ENCODE measurements at places on chromosomes 1 and 21.

- no peak for DNase-seq
These were observed 20.9 kb downstream of the NTMT2 start for GRCh38 chr1:170166518-170167180.

DNA sequence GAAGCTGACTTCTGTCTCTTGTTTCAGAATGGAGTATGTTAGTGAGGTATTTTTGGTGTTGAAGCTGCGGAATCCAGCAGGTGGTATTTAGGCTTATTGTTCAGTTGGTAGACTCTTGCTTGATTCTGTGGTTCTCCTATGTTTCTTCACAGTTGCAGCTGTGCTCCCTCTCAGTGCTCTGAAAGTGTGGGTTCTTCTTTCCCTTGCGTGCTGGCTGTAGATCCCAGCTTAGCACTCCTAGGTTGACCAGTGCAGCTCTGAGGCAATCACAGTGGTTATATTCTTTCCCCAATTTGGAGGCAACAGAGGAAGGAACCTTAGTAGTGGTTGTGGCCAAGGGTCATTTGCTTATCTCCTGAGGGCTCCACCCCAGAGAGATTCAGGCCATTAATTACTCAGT, 269.2 kb upstream of the NRIP1 start:
- no peak for DNase-seq

DNA sequence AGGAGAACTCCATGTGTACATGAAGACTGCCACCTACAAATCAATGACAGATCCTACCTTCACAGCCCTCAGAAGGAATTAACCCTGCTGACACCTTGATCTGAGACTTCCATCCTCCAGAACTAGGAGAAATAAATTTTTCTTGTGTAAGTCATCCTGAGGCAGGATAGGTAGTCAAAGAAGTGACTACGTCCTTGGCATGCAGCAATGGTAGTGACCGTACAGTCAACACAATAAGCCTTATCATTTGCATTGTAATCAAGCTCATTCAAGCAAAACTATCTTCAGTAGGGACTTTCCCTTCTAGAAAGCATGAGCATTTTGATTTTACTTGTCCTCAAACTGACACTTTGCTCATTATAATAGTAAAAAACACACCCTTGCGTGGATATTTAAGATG, 64.0 kb upstream of the KCNK1 start:
- DNase-seq, result no peak

- no peak for DNase-seq
These were observed 30.0 kb downstream of the ZC3H11B start for GRCh38 chr1:219582865-219583264.

GRCh38 chr1:196559314-196559713, 48.9 kb downstream of the KCNT2 start:
- no peak for DNase-seq

DNA sequence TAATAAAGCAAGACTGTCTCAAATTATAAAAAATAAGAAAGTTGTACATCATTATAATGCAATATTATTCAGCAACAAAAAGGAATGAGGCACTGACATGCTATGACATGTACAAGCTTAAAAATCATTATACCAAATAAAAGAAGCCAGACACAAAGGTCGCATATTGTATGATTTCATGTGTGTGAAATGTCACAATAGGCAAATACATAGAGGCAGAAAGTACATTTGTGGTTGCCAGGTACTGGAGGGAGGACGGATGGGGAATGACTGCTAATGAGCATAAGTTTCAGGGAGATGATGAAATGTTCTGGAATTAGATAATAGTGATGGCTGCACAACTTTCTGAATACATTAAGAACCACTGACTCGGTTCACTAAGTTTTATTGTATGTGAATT, 73.6 kb upstream of the NBPF3 start:
- DNase-seq, result no peak

- no peak for DNase-seq
These were observed 55.4 kb downstream of the CAMK2N1 start for GRCh38 chr1:20430355-20431175.

DNA sequence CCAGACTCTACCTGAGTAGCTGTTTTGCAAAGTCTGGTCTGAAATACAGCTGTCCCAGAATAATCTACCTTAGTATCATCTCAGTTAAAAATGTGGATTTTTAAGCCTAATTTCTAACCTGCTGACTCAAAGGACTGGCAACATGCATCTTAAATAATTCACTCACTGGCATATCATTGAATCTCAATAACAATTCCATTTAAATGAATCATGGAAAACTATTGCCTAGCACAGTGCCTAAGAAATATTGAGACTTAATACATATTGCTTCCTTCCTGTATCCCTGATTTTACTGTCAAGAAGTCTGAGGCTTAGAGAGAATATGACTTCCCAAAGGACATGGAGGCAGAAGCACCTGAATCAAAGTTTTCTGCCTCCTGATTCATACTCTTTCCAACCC, 3.1 kb downstream of the CCDC190 start:
- no peak for DNase-seq

DNA sequence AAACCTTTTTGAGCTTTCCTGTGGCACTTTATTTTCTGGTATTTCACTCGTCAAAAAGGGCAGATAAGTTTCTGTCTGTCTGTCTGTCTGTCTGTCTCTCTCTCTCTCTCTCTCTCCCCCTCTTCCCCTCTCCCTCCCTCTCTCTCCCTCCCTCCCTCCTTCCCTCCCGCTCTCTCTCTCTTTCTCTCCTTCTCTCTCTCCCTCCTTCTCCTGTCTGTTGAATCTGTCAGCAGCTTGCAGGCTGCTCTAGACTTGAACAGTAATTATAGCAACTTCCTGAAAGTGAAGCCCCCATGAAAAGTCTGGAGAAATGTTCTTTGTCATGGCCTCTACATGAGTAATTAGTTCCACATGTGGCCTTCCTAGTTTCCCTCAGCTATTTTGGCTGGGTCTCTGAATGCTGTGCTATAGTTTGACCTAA, 275.2 kb upstream of the C1orf105 start:
- no peak for DNase-seq

DNA sequence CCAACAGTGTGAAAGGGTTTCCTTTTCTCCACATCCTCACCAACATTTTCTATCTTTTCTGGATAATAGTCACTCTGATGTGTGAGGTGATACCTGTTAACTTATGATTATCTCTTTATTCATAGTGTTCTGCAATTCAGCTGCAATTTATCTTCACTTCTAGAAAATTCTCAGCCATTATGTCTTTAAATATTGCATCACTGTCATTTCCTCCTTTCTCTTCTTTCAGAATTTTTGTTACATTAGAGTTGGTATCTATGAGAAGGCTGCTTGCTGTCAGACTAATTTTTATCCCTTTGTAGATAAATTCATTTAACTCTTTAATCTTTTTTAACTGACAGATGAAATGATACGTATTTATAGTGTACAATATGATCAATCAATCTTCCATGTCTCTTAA, 30.5 kb upstream of the ATF3 start:
- no peak for DNase-seq

GRCh38 chr21:41008974-41009373, 159.0 kb upstream of the BACE2 start:
- DNase-seq, result no peak

DNA sequence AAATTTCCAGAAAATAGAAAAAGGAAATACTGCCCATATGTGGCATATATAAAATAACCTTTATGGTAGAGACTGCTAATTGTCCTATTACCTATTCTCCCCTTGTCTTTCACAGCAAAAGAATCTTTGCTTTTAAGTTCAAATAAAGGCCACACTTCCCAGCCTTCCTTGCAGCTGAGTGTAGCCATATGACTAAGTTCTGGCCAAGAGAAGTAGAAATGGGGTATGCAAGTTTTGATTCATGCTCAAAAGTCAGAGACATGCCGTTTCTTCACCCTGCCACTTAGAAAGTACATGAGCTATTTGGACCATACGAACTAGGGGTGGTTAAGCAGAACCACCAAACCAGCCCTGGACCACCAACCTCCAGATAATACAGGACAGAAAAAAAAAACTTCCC, 18.3 kb upstream of the S100A2 start:
- no peak for DNase-seq

- no peak for DNase-seq
These were observed 357.2 kb downstream of the COL11A1 start for GRCh38 chr1:102751111-102751510.

- no peak for DNase-seq
These were observed 56.8 kb downstream of the PLD5 start for GRCh38 chr1:242467556-242468145.

GRCh38 chr21:33698087-33698860, 56.0 kb downstream of the ITSN1 start:
- no peak for DNase-seq

DNA sequence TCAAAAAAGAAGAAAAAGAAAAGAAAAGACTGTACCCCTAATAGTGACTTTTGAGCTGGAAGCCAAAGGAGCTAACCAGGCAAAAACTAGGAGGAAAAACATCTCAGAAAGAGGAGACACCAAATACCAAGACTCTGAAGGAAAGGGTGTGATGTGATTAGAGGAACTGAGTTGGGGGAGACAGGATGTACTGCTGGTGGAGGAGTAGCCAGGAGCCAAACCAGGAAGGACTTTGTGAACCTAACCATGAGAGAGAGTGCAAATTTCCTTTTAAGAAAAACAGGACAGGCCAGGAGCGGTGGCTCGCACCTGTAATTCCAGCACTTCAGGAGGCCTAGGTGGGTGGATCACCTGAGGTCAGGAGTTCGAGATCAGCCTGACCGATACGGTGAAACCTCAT, 4.1 kb upstream of the RBP7 start:
- DNase-seq, result no peak

DNA sequence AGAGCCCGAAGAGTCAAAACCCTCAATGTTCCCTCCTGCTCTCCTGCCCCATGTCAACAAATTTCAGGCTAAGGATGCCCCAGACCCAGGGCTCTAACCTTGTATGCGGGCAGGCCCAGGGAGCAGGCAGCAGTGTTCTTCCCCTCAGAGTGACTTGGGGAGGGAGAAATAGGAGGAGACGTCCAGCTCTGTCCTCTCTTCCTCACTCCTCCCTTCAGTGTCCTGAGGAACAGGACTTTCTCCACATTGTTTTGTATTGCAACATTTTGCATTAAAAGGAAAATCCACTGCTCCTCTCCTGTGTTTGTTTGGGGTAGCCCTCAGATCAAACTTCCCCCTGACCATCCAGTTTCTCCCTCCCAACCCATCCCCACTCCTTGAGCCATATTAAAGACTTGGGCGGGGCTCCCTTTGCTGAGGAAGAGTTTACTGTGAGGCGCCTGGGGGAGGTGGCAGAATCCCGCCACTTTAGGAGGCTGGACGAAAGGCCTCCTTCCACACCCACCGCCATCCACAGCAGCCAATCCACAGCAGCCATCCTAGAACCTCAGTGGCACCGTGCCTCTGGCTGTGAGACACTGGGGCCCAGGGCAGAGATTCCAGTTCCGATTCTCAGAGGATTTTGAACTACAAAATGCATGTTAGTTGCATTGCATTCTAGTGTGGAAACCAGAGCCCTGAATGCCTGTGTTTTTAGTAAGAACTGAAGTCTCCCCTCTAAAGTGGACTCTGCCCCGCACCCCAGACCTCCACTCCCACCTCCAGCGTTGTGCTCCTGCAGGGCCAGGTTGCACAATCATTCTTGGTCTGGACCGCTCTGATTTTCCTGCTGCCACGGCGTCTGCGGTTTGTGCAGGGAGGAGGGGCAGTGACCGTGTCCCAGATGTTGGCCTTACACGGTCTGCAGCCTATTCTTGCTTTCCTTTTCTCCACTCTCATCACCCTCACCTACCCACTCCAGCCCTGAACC, 3.0 kb downstream of the OLFML3 start:
- peak; percentile 90 for DNase-seq

DNA sequence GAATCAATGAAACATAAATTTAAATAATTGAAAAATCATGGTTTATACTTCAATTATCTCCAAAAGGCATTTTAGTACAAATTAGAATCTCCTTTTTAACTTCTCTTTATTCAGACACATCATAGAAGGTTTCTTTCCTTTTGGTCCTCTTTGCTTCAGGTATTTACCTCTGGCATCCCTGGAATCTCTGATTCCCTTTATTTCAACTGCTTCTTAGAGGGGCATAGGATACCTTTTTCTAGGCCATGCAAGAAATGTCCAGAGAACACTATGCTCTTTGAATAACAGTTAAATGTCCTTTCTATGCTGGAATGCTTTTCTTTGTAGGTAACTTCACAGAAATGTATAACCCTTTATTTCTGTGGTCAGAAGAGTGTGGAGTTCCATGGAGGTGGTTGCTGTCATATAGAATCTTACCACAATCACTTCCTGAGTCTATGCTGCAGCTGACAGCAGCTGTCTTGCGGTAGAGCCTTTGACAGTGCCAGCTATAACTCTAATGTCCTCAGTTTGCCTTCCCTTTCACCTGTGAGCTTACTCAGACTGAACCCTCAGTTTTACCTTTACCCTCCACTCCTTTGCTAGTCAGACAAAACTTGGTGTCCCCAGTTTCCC, 8.6 kb downstream of the LAMC2 start:
- no peak for DNase-seq

- DNase-seq, result no peak
These were observed 11.2 kb downstream of the MKNK1 start for GRCh38 chr1:46592823-46593222.

Measured in posterior vena cava (tissue), 2 donors.